ENCODE measurements at places on chromosomes 2 and 18.

DNA sequence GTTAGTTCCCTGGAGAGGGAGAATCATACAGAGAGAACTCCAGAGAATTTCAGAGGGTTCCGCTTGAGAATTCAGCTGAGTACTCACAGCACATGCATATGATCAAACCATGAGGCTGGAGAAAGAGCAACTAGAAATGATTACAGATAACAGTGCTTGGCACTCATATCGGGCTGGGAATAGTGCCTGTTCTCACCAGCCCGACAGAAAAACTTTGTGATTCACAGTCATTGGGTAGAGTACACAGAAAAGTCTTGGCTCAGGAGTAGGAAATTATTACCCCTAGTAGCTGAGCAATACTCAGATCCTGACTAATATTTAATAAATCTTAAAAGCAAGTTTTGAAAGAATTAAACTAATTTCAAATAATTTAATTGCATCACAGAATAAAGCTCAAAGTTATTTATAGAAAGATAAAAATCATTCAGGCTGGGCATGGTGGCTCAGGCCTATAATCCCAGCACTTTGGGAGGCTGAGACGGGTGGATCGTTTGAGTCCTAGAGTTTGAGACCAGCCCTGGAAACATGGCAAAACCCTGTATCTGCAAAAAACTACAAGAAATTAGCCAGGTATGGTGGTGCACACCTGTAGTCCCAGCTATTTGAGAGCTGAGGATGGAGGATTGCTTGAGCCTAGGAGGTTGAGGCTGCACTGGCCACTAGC is 6.8 kb downstream of the WDPCP start:
- no peak for DNase-seq

- DNase-seq, result no peak
Measured at GRCh38 chr2:106886916-106887758, 1.2 kb upstream of the ST6GAL2 start.

- no peak for DNase-seq
Measured at GRCh38 chr18:58526425-58527284, 102.2 kb downstream of the ALPK2 start.

GRCh38 chr2:228599781-228600180 is 418.3 kb upstream of the SPHKAP start:
- no peak for DNase-seq

DNA sequence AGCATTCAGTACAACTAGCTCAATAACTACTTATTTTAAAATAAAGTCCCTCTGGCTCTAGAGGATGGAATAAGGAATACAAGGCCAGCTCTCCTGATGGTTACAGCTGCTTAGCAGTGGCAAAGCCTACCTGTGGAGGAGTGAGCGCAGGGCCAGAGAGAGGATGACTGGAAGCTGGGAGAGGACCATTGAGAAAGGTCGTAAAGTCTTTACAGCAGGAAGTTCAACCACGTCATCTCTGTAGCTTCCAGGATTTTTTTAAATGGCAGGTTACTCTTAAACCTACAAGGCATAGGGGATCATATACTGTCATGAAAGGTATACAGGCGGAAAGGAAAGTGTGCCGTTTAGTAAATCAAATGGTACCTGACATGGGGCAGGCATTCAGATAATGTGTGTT is 26.3 kb downstream of the ANXA4 start:
- DNase-seq, result no peak

DNA sequence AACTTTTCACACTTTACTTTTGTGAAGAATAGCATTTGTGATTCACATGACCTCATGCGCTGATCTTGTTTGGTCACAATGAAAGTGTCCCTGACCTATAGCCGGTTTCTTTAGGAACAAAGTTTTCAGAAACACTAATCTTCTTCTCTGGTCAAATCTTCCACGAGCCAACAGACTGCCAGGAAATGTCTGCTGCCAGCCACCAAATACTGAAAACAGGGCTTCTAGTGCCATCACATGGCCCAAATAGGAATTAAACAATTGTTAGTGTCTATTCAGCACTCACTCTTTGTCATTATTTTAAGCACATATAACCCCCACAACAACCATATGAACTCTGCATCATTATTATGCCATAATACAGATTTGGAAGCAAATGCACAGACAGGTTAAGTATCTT is 286.5 kb upstream of the SYT4 start:
- DNase-seq, result no peak

- DNase-seq, result no peak
Measured at GRCh38 chr2:38610851-38611801, 8.4 kb upstream of the HNRNPLL start.

GRCh38 chr2:54735636-54736035 is 12.2 kb downstream of the EML6 start:
- DNase-seq, result no peak

GRCh38 chr2:171018522-171018921 is 89.5 kb downstream of the GORASP2 start:
- DNase-seq, result no peak

DNA sequence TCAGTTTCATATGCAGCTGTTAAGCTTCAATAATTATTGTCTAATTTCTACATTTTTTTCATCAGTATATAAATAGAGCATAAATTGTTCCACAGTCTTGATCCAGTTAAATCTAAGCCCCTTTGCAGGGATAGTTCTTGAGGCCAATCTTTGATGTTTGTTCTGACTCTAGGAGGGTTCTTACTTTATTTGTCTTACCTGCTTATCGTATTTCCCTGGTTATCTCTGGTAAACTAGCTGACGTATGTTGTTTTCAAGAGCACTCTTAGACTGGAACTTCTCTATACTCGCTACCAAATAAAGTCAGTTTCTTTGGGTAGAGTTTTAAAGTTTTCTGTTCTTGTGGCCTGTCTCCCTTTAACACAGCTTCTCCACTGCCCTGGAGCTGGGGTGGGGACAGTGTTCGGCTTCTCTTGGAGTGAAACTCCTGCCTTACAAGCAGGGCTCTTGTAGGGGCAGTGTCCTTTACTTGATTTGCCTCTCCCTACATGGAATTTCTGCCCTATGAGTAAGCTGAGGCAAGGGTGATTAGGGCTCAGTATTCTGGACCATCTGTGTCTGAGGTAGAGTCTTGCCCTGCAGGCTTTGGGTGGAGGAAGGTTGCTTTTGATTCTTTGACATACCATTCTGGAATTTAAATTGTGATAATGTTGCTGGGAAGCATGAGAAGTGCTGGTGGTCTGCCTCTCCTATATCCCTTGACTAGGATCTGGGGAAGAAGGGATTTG is 90.3 kb downstream of the PTPN4 start:
- DNase-seq, result no peak

- no peak for DNase-seq
Measured at GRCh38 chr2:8452979-8453903, 228.6 kb upstream of the ID2 start.

GRCh38 chr2:107648781-107649404 is 177.8 kb upstream of the RGPD4 start:
- no peak for DNase-seq

- DNase-seq, result no peak
Measured at GRCh38 chr2:16263241-16263890, 323.0 kb downstream of the MYCN start.

GRCh38 chr18:48229552-48229981 is 179.6 kb downstream of the ZBTB7C start:
- DNase-seq, result no peak

GRCh38 chr2:190912726-190913125 is 32.1 kb downstream of the GLS start:
- DNase-seq, result no peak

DNA sequence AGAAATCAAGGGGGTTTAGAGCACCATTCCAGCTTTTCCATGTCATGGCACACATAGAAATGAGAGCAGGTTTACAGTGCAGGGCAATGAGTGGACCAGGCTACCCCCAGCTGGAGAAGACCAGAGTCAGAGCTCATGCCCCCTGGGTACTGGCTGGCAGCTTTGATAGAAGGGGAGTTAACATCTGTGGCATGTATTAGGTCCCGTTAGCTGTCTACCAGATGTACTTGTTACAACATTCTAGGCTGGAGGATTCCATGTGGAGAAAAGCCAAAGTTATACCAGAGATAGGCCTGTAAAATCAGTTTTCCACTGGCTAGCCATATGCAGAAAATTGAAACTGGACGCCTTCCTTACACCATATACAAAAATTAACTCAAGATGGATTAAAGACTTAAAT is 109.2 kb downstream of the CCDC85A start:
- no peak for DNase-seq

DNA sequence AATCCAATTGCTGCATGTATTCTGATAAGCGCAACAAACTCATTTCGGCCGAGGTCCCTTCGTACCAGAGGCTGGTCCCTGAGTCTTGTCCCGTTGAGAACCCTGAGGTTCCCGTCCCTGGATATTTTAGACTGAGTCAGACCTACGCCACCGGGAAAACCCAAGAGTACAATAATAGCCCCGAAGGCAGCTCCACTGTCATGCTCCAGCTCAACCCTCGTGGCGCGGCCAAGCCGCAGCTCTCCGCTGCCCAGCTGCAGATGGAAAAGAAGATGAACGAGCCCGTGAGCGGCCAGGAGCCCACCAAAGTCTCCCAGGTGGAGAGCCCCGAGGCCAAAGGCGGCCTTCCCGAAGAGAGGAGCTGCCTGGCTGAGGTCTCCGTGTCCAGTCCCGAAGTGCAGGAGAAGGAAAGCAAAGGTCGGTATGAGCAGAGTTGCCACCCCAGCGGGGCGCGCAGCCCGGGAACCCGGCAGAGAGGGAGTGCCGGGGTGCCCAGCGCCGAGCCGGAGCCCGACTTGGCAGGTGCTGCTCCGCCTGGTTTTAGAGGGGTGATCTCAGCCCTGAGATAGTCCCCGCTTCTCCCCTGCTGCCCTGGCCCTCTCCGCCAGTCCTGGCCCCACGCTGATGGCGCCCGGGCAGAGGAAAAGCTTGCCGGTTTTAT is 714 bp downstream of the HOXD10 start:
- no peak for DNase-seq

GRCh38 chr2:103010306-103010705 is 248.5 kb downstream of the TMEM182 start:
- DNase-seq, result no peak

DNA sequence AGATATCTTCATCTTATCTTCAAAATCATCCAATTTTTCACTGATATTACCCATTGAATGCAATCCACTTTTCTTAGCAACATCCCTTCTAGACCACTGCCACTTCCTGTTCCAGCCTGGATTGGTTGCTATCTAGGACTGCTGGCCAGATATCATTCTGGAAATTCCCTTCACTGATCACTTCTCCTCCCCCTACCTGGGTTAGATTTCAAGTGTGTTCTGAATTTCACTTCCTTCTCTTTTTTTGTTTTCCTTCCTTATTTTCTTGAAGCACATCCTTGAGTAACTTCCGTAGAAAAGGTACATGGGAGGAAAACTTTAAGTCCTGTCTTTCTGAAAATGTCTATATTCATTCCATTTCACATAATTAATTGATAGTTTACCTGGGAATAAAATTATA is 82.0 kb upstream of the IL1R2 start:
- DNase-seq, result no peak

GRCh38 chr18:13471971-13472628 is 253.5 kb downstream of the LDLRAD4 start:
- DNase-seq, result no peak

DNA sequence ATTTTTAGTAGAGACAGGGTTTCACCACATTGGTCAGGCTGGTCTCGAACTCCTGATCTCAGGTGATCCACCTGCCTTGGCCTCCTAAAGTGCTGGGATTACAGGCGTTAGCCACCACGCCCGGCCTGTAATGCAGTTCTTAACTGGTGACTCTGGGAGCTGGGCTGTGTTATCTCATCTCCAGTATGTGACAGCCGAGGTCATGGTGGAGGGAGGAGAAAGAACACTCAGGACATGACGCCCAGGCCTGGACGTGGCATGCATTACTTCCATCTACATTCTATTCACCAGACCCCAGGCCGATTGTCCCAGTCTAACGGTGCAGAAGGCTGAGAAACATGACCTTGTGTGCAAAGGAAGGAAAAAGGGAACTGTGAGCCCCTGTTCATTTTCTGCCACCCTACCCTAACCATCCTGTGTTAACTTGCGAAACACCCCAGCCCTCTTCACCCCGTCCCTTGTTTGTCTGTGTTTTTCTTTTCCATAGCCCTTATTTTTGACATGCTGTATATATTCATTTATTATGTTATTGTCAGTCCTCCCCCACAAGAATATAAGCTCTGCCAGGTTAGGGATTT is 88.1 kb upstream of the ASAP2 start:
- no peak for DNase-seq

- DNase-seq, result no peak
Measured at GRCh38 chr2:185811580-185811979, 73.0 kb downstream of the FSIP2 start.

- no peak for DNase-seq
Measured at GRCh38 chr2:100262046-100262445, 60.3 kb downstream of the LONRF2 start.

- no peak for DNase-seq
Measured at GRCh38 chr2:192983173-192983572, 788.4 kb upstream of the TMEFF2 start.

DNA sequence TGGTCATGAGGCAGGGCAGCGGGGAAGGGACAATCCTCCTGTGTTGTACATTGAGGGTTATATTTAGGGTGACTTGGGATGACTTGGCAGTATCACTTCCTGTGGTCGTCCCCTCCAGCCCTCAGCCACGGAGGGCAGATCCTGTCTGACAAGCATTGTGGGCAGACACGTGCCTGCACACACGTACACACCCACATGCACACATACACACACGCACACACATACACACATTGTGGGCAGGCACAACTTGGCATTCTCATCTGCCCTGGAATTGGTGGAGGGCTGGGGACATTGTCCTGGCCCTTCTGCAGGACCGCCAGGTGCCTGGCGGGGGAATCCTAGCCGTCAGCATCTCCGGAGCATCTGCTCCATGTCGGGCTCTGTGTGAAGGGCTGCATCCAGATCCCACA is 47.6 kb downstream of the ODC1 start:
- no peak for DNase-seq

GRCh38 chr2:142983174-142983573 is 105.7 kb downstream of the KYNU start:
- DNase-seq, result no peak

GRCh38 chr18:79549638-79550000 is 130.0 kb upstream of the CTDP1 start:
- no peak for DNase-seq

- no peak for DNase-seq
Measured at GRCh38 chr18:75173738-75174137, 35.2 kb downstream of the PTGR3 start.

GRCh38 chr2:161138429-161138828 is 21.8 kb upstream of the TANK start:
- no peak for DNase-seq

DNA sequence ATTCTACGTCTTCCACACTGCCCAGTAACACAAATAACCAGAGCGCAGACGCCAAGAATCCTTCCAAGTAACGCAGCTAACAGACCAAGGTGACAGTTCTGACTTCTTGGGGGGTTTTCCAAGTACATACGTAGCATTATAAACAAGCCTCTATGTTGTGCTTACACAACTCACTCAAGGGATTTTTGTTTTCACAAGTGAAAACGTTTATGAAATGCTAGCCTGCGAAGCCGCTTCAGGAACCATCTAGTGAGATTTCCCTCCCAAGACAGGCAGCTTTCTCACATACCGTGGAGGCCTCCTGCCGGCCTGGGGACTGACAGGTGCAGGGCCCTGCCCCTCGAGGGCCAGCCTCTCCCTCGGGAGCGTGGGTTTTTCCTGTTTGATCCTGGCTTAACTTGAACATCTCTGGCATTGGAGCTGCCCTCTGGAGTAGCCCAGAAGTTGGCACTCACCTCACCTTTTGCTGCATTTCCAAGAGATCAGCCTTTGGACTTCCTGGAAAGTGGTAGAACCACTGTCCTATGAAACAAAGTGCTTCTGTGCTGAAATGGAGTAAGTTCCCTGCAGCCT is 151.1 kb downstream of the MBP start:
- DNase-seq, result no peak

GRCh38 chr2:238358769-238359168 is 38.5 kb downstream of the TRAF3IP1 start:
- no peak for DNase-seq

All from stimulated activated CD4-positive, alpha-beta T cell treated with anti-CD3 and anti-CD28 coated beads, TNF-alpha, amount 100 ng/mL, for 48 hours (primary cell).